ENCODE measurements at places on chromosomes 3 and 15. TPM values are rescaled to one million over a fixed set of nuclear protein-coding genes. Genes with fewer than 3 reads are reported as not detected.

DNA sequence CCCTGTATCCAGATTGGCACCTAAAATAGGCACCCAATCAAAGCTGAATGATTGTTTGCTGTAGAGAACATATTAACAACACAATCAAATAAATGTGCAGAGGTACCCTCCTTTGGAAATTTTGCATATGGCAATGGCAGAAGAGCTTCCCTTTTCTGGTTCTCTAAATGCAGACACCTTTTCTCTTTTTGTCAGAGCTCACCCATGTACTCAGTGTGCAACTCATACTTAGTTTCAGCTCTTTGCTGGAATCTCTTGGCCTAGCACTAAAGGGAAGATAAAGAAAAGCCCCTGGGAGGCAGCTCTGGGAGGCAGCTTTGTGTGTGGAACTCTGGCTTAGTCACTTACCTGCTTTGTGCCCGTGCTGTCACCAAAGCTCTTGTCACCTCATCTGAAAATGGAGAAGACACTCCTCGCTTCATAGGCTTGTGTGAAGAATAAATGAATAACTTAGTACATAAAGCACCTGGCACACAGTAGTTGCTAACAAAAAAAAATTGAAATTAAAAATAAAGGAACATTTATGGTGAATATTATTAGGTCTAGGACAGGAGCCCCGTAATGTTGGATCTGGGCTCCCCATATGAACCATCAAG is 28.8 kb downstream of the ST6GAL1 start:
- DNase-seq: no peak

DNA sequence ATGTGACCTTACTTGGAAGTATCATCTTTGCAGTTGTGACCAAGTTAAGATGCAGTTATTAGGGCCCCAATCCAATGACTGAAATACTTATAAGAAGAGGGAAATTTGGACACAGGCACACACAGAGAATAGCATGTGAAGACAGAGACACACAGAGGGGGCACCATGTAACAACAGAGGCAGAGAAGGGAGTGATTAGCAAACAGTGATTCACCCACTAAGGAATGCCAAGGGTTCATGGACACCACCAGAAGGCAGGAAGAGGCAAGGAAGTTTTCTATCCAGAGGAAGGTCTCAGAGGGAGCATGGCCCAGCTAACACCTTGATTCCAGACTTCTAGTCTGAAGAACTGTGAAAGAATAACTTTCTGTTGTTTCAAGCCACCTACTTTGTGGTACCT is 25.0 kb downstream of the SIDT1 start:
- no peak for DNase-seq

- no peak for DNase-seq
Measured at GRCh38 chr3:152352554-152352953, 83.8 kb downstream of the MBNL1 start.

DNA sequence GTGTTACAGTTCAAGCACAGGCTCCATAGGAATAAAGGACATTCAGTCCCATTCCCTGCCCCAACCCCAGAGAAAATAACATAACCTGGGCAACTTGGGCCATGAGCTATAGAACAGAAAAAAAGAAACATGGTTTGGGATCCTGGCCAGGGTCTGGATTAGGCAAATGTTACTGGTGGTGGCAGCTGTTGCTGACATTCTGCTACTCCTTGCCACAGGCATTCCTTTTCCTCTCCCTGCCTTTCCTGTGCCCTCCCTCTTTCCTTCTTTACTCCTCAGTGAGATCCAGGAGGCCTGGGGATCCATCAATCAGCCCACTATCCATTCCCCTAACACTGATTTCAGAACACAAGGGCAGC is 129.1 kb downstream of the NTRK3 start:
- no peak for DNase-seq

- DNase-seq: peak; percentile 48
Measured at GRCh38 chr15:40891810-40892446, 2.3 kb upstream of the VPS18 start.

DNA sequence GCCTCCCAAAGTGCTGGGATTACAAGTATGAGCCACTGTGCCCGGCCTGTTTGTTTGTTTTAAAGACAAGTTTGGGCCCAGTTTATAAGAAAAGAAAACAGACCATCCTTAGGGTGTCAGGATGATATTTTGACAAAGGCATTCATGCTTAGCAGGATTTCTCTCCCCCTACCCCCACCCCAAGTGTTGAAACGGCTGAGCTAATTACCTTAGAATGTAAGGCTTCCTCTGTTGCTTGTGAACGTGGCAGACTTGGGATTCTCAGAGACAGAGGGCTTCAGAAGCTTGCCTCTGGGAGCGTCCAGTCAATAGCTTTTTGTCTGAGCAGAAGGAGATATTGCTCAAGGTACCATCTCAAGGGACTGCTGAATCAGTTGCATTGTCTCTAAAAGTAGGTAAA is 24.0 kb downstream of the FLNB start:
- DNase-seq: no peak

DNA sequence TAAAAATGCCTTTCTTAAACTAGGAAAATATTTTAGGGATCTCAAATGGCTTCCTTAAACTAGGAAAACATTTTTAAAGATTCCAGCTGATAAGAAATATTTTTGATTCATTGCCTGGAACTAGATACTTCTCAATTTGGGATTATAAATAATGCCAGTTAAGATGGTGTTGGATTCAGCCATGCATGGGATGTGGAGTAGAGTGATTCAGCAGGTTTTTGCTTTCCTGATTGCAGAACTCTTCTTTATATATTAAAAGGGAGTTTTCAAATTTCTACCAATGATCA is 15.6 kb downstream of the FILIP1L start:
- DNase-seq: no peak

DNA sequence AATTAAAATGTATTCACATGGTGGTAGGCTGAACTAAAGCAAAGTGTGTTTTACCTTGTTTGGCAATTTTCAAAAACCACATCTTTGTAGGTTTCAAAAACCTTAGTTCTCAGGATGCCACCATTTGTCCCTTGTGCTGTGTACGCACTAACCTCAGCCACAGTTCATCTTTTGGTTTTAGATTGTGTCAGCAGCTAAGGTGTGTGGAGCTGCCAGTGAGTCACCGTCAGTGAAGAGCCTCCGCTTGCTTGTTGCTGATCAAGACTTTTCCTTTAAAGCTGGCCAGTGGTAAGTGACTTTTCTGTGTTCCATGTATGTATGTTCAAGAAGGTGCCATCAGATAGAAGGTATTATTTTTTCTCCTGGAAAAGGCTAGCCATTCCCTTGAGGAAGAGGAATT is 21.1 kb downstream of the OXNAD1 start:
- no peak for DNase-seq

DNA sequence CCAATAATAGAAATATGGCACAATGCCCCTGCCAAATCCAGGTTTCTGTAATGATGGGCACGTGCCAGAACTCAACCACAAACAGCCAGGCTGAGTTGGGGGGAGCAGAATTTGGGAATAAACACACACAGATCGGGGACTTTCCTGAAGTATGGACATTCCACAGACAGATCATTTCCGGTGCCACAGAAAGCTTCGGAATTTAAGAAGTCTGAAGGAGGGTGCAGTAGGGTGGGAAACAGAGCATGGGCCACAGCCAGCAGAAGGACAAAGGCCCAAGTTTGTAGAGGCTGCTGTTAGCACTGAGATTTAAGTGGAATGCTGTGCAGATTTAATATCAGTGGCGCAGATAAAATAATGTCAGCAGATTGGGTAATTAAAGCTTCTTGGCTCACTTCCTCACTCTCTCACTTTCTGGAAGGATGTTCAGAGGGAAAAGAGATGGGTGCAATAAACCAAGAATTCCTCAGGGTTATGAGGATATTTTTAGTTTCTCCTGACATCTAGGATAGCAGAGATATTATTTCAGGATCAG is 67.4 kb downstream of the MYLK start:
- DNase-seq: no peak

The TMEM40 gene
- total RNA-seq: 0.72 TPM

The STARD5 gene
- total RNA-seq: 0.89 TPM

GRCh38 chr15:86036243-86036642 is 43.4 kb upstream of the AGBL1 start:
- DNase-seq: no peak

DNA sequence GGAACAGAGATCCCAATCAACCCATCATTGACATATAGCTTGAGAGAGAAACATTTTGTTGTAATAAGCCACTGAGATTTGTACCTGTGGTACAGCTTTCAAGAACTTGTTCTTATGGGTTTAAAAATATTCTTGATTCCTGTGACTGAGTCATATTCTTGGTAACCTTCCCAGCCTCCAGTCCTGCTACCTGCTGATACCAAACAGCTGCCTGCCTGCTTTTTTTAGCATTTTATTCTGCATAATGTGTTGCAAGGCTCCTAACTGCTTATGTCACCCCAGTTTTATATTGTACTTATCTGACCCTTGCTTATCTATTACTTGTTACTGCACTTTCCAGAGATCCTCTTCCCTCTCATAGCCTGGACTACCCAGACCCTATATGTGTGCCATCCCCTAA is 349.3 kb upstream of the SOX2 start:
- DNase-seq: no peak

The SAMMSON gene
- total RNA-seq: 0.22 TPM

GRCh38 chr3:78895528-78895927 is 872.3 kb downstream of the ROBO1 start:
- DNase-seq: no peak

DNA sequence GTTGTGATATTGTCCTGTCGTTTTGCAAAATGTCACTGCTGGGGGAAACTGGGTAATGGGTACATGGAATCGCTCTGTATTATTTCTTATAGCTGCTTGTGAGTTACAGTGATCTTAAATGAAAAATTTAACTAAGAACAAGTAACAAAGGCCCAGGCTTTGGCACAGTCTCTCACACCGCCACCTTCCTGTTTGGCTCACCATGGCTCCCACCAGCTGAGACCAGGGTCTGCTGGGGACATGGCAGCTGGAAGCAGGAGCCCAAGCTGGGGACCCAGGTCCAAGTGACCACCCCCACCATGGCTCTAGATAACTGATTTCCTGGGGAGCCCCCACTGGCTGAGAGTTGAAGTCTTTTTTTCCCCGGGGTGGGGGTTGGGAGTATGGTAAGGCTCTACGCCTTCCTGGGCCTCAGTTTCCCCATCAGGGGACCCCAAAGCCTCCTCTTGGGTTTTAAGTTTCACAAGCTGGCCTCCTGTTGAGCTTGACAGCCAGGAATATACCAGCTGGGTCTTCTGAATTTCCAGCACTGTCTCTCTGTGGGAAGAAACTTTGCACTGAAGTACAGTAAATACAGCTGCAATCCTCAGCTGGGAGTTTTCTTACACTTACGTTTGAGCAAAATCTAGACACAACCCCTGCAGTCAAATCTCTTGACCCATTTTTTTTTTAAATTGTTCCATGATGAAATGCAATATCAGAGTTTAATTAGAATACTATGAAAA is 26.1 kb downstream of the ABTB1 start:
- no peak for DNase-seq

The PLSCR2 gene
- not detected for total RNA-seq

DNA sequence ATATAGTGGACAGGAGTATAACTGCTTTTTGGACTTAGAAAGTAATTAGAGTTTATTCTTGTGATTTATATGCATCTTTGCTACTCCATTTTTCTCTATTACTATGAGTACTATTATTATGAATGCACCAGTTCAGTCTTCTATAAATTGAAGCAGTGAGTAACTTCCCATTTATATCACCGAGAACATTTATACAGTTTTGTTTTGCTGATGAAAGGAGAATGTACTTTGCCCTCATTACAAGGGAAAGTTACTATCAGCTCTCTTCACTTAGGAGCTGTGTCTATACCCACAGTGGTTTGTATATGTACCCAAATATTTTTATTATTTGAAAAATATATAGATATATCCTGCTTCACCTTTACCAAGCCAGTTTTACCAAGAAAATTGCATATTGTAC is 5.7 kb downstream of the KBTBD12 start:
- DNase-seq: no peak

- peak; percentile 29 for DNase-seq
Measured at GRCh38 chr3:171646357-171647133, 163.7 kb downstream of the PLD1 start.

DNA sequence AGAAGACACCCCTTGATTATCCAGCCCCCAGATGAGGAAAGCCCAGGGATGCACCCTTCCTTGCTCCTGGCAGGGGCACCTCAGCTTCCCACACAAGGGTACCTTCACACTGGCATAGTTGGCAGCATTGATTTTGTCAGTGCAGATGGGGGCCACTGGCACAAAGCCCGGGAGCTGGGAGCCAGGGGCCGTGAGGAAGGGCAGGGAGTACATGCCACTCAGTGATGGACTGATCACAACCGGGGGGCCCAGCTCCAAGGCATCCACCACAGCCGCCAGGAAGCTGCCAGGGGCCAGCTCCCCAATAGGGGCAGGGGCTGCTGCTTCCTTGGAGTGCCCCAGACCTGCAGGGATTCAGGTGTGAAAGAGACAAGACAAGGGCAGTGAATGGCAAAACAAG is 2.6 kb upstream of the PCBP4 start:
- DNase-seq: no peak

The IL16 gene
- total RNA-seq: not detected

DNA sequence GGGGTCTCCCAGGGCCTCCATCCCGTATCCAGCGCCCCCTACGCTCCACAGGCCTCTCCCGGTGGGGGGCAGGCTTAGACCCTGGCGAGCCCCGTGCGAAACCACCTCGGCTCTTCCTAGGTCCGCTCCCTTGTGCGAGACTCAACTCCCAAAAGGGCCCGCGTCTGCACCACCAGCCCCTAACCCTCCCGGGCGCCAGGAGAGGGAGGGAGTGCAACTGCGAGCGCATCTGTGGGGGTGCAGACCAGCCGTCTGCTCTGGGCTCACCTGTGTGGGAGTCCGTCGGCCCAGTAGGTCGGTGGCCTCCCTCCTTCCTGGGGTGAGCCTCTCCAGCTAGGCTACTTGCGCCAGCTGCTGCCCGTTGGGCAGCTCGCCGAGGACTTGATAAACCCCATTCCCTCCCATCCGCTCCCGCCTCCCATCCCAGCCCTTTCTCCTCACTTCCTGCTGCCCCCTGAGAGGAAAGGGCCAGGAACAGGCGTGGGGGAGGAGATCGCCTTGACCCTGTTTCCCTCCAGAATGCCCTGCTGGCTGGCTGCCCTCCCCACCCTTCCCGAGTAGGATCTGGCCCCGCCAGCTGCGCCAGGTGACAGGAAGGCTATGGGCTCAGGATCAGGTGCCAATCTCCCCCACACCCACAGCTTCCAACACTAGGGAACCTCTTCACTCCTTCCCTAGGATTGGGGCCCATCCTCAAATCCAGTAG is at the start of gene HYAL2:
Gene HYAL2, minus strand, starts transcription at position 360 of the 706 bp plus-strand sequence. CDS start 2,256 bp downstream, outside the sequence.
- DNase-seq: no peak

The COL6A5 gene
- not detected for total RNA-seq

DNA sequence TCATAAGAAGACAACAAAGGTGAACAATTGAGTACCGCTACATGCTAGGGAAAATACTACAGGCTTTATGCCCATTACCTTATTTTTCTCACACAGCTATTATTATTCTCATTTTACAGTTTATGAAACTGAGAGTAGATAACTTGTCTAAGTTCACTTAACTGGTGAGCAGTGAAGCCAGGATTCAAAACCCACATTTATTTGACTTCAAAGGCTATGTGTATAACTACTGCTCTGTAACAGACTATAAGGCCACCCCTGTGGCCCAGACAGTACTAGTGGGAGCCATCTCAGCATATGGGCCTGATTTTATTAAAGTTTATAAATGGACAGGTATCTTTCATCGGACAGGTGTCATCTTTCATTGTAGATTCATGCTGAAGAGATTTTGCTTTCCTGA is 14.4 kb upstream of the BBX start:
- DNase-seq: no peak

The ZNF662 gene
- not detected for total RNA-seq

All from NCI-H460 (cell line).